Urinary bladder (tissue), 4 donors: ENCODE measurements at places on chromosomes 12 and 14. TPM values are rescaled to one million over a fixed set of nuclear protein-coding genes. Genes with fewer than 3 reads are reported as not detected.

DNA sequence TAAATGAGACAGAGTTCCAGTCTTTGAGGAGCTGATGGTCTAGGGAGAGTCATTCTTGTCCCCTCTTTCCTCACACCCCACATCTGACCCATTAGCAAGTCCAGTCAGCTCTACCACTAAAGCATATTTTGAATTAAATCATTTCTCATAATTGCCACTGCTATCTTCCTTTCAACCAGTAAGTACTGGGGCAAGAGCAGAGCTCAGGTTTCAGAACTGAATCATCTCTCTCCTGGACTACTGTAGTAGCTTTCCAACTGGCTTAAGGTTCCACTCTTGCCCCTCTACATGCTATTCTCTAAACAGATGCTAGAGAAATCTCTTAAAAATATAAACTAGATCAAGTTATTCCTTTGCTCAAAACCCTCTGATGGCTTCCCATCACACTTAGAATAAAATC lies 218.3 kb downstream of the TTC6 start:
- DNase-seq, result no peak

DNA sequence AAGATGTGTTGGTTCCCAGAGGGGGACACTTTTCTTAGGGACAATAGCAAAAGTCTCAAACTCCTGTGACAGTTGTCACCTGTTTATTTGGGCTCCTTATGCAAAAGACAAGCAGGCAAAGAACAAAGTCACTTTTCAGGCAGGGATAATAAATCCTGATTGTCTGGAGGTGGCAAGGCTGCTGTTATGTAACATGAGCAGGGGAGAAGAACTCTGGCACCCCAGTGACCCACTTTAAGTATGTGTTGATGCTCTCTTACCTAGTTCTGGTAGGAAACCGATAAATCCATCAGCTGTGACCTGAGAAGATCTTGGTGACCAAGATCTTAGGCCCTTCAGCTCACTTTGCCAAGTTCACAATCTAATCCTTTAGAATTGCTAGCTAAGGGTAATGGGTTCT lies 17.4 kb downstream of the MDGA2 start:
- DNase-seq, result no peak

DNA sequence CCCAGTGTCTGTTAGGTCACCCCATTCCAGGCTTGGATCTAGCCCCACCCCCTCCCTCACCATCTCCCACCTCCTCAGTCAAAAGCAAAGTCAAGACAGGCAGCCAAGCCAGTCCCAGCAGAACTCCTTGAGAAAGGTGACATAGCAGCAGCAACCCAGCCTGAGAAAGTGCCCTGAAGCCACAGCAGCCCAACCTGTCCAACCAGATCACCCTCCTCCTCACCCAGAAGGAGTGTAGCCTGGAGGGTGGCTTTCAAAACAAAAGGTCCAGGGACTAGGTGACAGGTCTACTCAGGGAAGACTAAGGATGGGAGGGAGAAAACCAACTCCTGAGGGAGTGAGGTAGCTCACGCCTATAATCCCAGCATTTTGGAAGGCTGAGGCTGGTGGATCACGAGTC lies 5.2 kb downstream of the RAB15 start:
- peak; percentile 49 for DNase-seq

The HOXC10 gene
- 1.6 TPM for total RNA-seq

The SSTR1 gene
- 0.37 TPM for total RNA-seq

The KRT74 gene
- total RNA-seq, result not detected

The C12orf56 gene
- total RNA-seq, result 0.95 TPM

The SLC25A21 gene
- total RNA-seq, result 1.8 TPM

The SMOC1 gene
- 8.0 TPM for total RNA-seq

The YLPM1 gene
- 153 TPM for total RNA-seq
